ENCODE measurements at places on chromosomes 5 and 9.

- DNase-seq, result no peak
Observed at GRCh38 chr9:22838266-22838665, 391.6 kb downstream of the DMRTA1 start.

DNA sequence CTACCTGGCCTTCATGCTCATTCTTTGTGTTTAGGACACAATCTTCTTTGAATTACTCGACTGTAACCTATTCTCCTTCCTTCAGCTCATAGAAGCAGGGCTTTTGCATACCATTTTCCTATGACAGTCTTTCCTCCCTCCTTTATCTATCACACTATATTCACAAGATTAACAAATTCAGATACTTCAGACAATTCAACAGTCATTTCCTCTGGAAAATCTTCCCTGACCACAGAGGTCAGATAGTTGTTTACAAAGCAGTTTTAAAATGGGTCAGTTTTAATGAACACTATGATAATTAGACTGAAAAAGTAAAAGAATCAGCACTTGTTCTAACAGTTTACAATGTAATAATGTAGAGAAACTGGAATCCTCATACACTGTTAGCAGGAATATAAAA is 4.3 kb downstream of the CAAP1 start:
- DNase-seq, result no peak

DNA sequence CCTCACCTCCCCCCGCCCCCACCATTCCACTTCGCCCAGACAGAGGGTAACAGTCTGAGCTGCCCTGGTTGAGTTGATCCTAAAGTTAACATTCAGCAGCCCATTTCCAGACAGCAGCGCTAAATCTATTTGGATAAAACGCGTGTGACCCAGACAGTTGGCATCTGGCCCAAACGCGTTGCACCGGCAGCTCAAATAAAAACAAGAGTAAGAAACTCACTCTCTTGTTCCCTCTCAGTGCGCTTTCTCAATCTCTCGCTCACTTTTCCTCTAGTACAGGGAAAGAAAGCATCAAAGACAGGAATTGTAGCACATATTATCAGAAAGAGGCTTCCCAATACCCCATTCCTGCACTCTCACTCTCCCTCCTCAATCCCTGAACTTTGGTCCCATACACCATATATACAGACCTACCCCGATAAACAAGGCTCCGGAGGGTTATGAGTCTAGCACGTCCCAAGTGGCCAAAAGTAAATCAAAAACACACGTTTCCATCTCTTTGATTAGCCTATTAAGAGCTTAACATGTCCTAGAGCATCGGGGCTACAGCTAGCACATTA is 1.3 kb downstream of the ADAMTS6 start:
- DNase-seq, result no peak

- DNase-seq, result no peak
Observed at GRCh38 chr9:86983249-86983619, 35.9 kb upstream of the GAS1 start.

DNA sequence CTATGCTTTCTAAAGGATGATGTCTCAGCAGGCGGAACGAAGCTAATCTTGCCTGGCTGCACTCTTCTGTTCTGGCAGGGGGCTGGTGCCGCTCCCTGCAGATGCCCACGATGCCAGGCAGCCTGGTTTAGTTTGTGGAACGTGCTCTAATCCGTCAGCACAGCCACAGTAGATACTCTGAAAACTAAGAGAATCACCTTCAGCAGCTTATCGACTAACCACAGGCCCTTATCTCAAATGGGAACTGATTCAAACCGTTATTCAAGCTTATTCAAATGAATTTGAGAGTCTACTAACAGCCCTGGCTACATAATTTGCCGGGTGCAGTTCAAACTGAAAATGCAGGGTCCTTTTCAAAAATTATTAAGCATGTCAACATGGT is 246.6 kb upstream of the ANKRD55 start:
- DNase-seq, result no peak

DNA sequence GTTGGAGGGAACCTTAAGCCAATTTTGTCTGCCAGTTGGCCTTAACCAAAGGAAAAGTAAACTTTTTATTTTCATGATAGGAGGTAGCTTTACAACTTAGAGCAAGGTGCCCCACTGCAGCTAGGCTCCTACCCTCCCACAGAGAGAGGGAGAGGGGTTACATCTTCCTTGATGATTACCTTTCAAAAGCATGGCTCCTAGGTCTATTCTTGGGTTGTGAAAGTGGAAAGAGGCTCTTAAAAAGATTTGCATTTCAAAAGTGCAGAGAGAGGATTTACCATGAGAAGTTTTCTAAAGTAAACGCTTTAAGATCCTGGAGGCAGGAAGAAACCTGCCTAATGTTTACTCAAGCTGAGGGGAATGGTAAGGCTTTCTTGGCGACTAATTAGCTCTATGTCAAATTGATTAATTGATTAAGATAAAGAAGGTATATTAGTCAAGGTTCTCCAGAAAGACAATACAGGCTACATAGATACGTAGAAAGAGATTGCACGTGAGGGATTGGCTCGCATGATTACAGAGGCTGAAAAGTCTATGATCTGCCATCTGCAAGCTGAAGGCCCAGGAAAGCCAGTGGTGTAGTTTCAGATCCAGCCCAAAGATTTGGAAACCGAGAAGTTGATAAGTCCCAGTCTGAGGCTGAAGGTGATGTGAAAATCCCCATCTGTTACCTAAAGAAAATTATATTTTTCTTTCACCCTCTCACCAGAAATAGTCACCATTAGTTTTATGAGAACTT is 333.8 kb upstream of the CTNND2 start:
- DNase-seq, result no peak

DNA sequence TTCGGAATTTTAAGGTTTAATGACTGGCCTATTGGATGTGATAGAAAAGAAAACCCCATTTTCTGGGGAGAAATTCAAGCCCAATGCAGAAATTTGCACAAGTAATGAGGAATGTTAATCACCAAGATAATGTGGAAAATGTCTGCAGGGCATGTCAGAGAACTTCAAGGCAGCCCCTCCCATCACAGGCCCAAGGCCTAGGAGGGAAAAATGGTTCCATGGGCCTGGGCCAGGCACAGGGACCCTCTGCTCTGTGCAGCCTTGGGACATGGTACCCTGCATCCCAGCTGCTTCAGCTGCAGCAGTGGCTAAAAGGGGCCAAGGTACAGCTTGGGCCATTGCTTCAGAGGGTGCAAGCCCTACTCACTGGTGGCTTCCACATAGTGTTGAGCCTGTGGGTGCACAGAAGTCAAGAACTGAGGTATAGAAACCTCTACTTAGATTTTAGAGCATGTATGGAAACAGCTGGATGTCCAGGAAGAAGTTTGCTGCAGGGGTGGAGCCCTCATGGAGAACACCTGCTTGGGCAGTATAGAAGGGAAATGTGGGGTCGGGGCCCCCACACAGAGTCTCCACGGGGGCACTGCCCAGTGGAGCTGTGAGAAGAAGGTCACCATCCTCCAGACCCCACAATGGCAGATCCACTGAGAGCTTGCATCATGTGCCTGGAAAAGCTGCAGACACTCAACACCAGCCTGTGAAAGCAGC is 12.2 kb downstream of the FBXO10 start:
- DNase-seq, result no peak

DNA sequence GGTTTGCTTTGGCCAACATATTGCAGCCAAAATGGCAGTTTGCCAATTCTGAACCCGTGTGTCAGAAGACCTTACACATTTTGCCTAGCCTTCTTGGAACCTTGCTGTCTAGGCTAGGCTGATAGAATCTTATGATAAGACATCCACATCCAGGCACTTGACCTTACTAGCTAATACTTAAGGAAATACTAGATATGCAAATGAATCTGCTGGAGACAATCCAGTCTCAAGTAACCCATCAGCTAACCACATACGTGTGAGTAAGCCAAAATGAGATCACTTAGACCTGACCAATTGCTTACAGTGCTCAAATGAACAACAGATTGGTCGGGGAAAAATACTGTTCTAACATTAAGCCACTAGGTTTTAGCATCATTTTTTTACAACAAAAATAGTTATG is 1504.6 kb upstream of the CDH9 start:
- no peak for DNase-seq

- no peak for DNase-seq
Observed at GRCh38 chr9:71072587-71072986, 48.8 kb downstream of the TRPM3 start.

- DNase-seq, result peak; percentile 10
Observed at GRCh38 chr9:118170032-118170955, 466.1 kb downstream of the TLR4 start.

All from SK-N-MC (cell line).